ENCODE measurements at places on chromosomes 6 and 20.

- no peak for DNase-seq
These were observed 42.4 kb downstream of the TNFRSF21 start for GRCh38 chr6:47267301-47267700.

- DNase-seq = peak; percentile 54
These were observed 16.5 kb upstream of the NTSR1 start for GRCh38 chr20:62692176-62692575.

DNA sequence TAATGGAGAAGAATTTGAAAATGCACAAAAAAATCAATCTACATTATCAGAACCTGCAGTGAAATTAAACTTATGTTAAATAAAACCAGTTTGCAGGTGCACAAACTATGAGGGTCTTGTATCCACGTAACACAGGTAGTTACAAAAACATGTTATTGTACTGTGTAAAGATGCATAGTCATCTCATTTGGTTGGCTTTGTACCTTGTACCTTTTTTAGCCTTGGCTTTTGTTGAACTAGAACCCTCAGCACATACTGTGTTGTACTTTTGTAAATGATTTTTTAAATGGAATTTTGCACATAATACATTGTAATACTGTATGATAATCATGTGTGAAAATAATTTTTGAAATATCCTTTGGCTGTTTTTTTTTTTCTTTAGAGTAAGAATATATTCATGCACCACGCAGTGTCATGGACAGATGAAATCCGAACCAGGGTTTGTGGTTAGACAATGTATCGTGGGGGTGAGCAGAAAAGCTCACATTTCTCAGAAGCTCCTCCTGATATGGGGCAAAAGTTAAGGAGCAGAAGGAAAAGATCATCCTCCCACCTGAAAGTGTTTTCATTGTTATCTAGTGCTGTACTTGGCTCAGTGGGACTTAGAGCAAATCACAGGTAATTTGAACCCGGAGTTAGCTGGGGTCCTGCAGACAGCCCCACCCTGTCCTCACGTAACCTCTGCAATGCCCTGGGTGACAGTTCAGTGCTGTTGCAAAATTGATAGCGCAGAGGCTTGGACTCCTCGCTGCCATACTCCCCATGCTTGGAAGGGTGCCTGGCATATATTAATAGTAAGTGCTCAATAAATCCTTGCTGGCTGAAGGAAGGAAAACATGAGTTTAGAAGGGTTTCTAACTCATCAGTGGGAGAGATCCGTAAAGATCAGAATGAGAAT lies 14.8 kb upstream of the NAA20 start:
- no peak for DNase-seq

- DNase-seq = no peak
These were observed 24.3 kb upstream of the CDYL start for GRCh38 chr6:4751823-4752464.

GRCh38 chr6:103167345-103168071 lies 1692.2 kb downstream of the HACE1 start:
- no peak for DNase-seq

- no peak for DNase-seq
These were observed 2.9 kb downstream of the SALL4 start for GRCh38 chr20:51799401-51799860.

DNA sequence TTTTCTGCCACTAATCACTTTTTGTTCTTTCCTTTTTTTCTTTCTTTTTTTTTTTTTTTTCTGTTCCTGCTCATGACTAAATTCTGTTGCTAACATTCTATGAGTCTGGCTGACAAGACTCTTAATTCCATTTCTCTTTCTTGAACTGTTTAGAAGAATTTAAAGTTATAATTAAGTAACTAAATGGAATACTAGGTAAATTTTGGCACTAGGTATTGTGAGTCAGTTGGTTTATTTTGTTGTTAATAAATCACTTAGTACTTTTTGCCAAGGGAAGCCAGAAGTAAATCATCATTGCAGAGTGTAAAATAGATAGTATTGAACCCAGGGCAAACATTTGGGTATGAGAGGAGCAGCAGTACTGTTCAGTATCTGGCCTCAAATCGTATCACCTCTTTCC lies 42.0 kb upstream of the PRDM1 start:
- no peak for DNase-seq

- no peak for DNase-seq
These were observed 1.0 kb upstream of the MTG2 start for GRCh38 chr20:62181808-62182207.

DNA sequence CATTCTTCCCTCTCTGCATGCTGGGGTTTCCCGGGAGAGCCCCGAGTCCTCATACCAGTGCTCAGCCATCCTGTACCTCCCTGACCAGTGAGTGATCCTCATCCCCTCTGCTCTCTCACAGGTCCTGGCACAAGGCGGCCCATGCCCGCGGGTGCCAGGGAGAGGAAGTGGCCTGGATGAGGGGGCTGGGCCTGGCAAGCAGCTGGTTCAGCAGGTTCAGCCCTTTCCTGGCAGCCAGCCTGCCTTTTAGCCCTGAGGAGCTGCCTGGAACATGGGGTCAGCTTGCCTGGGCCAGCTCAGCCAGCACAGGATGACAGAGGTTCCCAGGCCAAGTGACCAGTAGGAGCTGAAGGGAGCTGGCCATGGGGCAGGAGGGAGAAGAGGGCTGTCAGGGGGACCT lies 10.9 kb downstream of the MOCS1 start:
- DNase-seq = no peak

- no peak for DNase-seq
These were observed 203.3 kb downstream of the ARID1B start for GRCh38 chr6:156980515-156980914.

GRCh38 chr20:34461779-34462087 lies 54.5 kb upstream of the DYNLRB1 start:
- DNase-seq = no peak

DNA sequence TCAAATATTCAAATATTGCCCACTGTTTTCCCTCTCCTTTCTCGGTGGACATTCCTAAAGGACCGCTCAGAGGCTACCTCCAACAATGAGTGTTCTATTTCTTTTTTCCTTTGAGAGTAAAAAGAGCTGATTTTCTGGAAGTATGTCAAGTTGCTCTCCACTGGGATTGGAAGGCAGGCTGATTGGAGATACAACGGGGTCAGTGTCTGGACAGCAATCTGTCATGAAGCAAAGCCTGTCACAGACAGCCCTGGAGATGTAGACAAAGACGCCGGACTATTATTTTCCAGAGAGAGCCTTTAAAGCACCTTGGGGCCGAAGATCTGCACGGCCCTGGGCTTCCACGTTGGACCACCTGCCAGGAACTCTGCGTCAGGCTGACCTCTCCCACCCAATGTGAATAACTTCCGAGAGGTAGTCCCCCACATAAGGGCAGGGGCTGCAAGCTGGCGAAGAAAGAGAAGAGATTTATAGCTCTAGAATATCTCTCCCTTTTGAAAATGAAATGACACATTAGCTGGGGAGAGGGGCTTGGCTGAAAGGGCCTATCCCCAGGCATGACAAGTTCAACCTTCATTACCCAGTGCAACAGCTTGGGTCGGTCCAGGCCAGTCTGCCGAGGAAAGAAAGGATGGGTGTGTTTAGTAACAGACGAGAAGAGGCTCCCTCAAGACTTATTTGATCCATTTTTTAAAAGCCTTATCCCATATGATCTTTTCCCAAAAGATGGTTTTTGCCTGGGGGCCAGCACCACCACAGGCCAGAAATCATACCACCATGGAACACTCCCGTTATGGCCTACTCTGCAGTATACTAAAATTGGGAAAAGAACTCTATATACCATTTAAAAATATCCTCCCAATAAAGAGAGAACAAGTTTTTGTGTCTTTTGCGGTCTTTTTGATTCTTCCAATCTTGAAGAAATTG lies 131.1 kb downstream of the OLIG3 start:
- no peak for DNase-seq

GRCh38 chr6:108658174-108658573 lies 97.5 kb downstream of the FOXO3 start:
- no peak for DNase-seq

GRCh38 chr6:71114986-71115385 lies 158.1 kb upstream of the B3GAT2 start:
- no peak for DNase-seq

DNA sequence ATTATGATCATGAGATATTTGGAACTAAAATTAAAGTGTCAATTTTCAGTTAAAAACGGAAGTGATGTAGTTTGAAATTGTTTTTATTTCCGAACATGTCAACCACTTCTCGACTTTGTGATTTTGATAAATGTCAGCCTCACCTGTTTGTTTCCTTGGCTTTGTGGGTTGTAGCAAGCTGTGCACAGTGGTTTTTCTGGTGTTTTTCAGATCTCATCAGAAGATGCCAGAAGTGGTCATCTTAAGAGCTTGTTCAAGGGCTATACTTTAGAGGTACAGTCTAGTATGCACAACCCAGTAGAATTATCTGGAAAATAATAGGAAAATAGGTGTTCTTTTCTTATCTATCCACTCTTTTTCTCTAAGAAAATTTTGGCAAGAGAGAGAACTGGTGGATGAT lies 134.0 kb downstream of the GRIK2 start:
- no peak for DNase-seq

- DNase-seq = peak; percentile 31
These were observed 2.6 kb upstream of the ADGB start for GRCh38 chr6:146595972-146596731.

- no peak for DNase-seq
These were observed 722 bp upstream of the TMEM14B start for GRCh38 chr6:10746915-10747250.

DNA sequence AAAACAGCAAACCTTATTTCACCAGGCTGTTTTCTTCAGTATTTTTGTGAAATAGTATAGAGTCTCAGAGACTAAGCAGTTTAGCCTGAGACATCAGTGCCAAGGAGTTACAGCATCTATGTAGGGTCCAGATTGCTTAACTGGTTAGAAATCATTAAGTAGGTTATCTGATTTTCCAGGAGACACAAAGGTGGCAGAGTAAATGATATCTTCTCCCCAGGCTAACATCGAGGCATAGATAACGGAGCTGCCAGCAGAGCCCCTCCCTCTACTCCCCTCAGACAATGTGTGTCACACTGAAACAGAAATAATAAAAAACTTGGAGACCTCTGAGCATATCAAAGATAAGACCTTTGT lies 473.0 kb upstream of the CITED2 start:
- DNase-seq = no peak

GRCh38 chr6:132725471-132725870 lies 11.6 kb upstream of the VNN1 start:
- DNase-seq = no peak

DNA sequence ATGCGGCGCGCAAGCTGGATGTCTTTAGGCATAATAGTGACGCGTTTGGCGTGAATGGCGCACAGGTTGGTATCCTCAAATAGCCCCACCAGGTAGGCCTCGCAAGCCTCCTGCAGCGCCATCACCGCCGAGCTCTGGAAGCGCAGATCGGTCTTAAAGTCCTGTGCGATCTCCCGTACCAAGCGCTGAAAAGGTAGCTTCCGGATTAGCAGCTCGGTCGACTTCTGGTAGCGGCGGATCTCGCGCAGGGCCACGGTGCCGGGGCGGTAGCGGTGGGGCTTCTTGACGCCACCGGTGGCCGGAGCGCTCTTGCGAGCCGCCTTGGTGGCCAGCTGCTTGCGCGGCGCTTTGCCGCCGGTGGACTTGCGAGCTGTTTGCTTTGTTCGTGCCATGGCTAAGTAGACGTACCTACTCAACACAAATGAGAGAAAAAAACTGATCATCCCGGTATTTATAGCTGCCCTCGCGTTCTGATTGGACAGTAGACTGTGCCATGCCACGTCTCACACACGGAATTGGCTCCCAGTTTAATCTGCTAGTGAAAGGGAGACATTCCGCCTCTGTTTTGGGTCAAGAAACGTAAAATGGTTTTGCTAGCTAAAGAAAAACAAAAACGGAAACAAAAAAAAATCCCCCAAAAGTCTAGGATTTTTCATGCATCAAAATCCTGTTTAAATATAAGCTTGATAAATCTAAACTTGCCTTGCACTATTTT lies 40.1 kb downstream of the OR2B2 start:
- DNase-seq = peak; percentile 95

GRCh38 chr6:30963641-30964040 lies 19.9 kb upstream of the MUC21 start:
- DNase-seq = no peak

GRCh38 chr20:24981790-24982189 lies 10.8 kb downstream of the APMAP start:
- no peak for DNase-seq

DNA sequence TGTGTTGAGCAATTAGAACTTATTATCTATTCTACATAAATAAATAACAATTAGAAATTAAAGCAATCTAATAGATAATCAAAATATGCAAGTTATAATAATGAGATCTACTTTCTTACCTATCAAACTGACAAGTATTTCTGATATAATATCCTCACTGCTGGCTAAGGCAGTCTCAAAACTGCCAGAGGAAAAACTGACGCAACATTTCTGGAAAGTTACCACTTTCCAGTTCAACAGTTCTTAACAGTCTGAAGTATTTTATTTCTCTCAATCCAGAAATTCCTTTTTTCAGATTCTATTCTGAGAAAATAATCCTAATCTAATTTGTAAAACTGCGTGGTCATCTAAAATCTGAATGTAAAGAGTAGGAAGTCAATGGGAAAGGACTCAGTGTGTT lies 121.0 kb downstream of the TRDN start:
- no peak for DNase-seq

DNA sequence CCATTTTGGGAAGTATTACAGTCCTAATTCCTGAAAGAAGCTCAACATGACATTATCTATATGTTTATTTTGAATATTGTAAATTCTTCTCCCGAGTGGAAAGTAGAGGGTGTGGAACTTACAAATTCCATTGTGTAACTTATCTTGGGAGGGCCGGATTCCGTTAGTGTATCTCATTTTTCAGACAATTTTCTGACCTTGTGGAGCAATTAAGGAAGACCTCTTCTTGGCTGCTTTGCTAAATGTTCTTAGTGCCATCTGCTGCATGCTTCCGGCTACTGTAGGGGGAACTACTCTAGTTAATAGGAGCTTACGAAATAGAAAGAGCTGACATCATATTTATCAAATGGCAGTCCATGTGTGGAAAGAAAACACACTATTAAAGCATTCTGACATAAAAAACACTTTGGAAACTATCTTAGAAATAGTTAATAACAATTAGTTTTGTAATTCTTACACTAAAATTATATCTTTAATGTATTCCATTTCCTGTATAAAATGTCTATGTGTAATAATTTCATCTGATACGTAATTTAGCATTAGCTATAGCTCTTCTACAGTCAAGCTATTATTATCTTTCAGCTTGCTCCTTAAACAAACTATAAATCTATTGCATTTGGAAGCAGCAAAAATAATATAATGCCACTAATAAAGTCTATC lies 41.5 kb upstream of the KCNQ5 start:
- DNase-seq = peak; percentile 32

DNA sequence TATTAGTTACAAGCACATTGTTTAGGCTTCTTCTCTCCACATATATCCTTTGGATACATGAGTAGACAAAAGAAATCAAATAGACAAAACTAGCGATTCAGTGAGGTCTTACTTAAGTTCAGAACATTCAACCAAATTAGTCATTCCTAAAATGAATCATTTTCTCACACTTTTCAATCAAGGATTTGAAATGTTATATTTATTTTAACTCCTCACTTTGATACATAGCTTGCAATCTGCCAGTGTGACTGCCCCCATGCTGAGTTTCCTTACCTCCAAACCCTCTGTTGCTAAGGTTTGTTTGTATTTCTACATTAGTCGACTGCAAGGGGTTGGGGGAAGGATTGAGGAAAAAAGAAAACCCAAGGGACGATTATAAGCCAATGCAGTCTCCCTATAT lies 3.5 kb upstream of the MOXD1 start:
- DNase-seq = no peak

All from femur (tissue), 1 donor.